MCF 10A (cell line): ENCODE measurements at places on chromosomes 4 and X.

- no peak for DNase-seq
- H3K27me3 ChIP-seq = no peaks in the 10 kb centered on the region
- no peaks in the 10 kb centered on the region for H3K36me3 ChIP-seq
- peak overlapping the region; percentile 77 for H3K27ac ChIP-seq
- peak overlapping the region; percentile 8 for H3K4me3 ChIP-seq
- H3K4me1 ChIP-seq = peaks cover 34% of the 10 kb centered on the region
Measured at GRCh38 chr4:168716406-168717129, 219.7 kb downstream of the PALLD start.

DNA sequence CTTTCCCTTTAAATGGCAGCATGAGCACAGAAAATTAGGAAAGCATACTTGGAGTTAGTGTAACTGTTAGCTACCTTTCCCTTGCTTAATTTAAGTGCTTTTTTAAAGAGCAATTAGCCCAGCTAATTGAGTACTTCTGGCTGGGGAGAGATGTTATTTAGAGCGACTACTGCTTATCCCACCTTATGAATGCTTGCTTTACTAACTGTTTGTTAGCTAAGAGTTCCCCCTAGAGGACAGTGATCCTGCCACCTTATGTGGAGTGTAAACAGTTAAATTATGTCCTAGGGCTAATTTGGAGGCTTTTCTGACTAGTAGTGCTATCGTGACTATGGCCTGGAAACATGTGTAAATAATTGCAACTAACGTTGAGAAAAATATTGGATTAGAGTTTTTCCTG, 909.4 kb downstream of the FSTL5 start:
- H3K27me3 ChIP-seq = no peaks in the 10 kb centered on the region
- no peak overlapping the region for H3K4me3 ChIP-seq
- DNase-seq = peak; percentile 14
- H3K36me3 ChIP-seq = no peaks in the 10 kb centered on the region

DNA sequence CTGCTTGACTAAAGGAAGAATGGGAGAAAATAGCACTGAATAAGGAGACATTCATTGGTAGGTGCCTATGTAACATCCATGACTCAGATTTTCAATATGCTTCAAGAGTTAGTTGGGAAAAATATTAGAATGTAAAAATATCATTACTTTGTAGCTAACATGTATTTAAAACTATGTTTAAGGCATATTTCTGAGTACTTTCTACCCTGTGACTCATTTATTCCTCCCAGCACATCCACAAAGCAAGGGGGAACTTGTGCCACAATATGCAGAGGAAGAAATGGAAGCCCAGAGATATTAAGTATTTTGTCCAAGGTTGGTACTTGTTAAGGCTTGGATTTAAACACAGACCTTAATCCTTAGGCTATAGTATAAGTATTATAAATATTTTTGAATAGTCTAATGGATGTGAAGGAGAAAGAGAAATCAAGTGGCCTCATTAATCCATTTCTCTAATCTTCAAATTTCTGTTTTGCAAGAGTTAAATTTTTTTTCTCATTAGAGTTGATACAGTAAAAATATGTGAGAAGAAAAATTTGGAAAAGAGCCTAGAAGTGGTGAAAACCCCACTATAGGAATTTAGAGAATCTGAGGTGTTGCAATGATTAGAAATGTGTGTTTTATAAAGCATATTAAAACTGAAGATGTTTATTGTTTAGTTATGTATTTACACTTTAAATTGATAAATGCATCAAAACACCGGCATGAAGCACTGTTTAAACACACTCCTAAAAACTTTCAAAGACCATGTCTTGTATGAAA, 149.3 kb upstream of the GYPA start:
- no peaks in the 10 kb centered on the region for H3K27me3 ChIP-seq
- H3K4me3 ChIP-seq = no peak overlapping the region
- peak; percentile 26 for DNase-seq
- no peak overlapping the region for H3K27ac ChIP-seq

DNA sequence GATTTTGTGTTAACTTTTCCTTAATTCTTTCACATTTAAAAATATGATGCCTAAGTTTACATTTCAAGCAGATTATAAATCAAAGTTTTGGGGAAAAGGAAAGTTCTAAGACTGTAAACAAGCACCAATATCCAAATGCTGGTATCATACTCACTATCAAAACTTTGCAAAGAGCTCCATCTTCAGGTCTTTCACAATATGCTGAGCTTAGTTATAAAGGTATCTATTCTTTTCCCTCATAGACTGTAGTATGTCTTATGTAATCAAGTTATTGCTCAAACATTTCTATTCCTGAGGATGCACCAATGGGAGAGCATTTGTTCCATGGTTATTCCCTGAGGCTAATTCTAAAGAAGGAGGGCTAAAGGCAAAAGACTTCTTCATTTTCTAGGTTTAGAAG, 207.9 kb upstream of the FAM241A start:
- H3K36me3 ChIP-seq = no peaks in the 10 kb centered on the region
- peaks cover 55% of the 10 kb centered on the region for H3K27me3 ChIP-seq
- peak; percentile 69 for DNase-seq
- no peaks in the 10 kb centered on the region for H3K4me1 ChIP-seq
- no peak overlapping the region for H3K27ac ChIP-seq

GRCh38 chr4:15250021-15250441, 177.8 kb upstream of the C1QTNF7 start:
- no peak overlapping the region for H3K27ac ChIP-seq
- no peaks in the 10 kb centered on the region for H3K4me1 ChIP-seq
- H3K27me3 ChIP-seq = no peaks in the 10 kb centered on the region
- peaks cover 6% of the 10 kb centered on the region for H3K36me3 ChIP-seq

DNA sequence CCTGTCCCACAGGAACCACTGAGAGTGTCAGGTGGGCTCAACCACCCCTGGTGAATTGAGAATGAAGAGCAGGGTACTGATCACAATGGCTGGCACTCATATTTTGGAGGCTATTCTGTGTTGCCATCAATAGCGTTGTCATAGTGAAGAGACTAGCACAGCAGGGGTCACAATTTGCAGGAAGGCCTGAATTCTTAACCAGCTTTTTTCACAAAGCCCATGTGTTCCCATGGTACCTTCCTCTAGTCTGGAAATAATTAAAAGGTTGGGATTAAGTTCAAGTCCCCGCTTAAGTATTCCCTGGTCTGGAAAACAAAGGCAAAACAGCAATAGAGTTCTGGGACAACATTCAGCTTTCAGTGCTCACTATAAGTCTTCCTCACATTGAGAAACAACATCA, 1051.7 kb downstream of the C4orf33 start:
- no peaks in the 10 kb centered on the region for H3K4me1 ChIP-seq
- H3K27me3 ChIP-seq = no peaks in the 10 kb centered on the region
- no peak overlapping the region for H3K27ac ChIP-seq
- H3K4me3 ChIP-seq = no peak overlapping the region

- no peak overlapping the region for H3K4me3 ChIP-seq
- no peaks in the 10 kb centered on the region for H3K36me3 ChIP-seq
- H3K4me1 ChIP-seq = peaks cover 6% of the 10 kb centered on the region
- H3K27ac ChIP-seq = no peak overlapping the region
Measured at GRCh38 chr4:94332983-94333590, 9.5 kb downstream of the HPGDS start.

GRCh38 chr4:12846368-12846767, 637.8 kb downstream of the RAB28 start:
- no peak for DNase-seq
- no peak overlapping the region for H3K4me3 ChIP-seq

GRCh38 chr4:21327976-21328700, 620.4 kb downstream of the KCNIP4 start:
- H3K27ac ChIP-seq = no peak overlapping the region
- H3K27me3 ChIP-seq = no peaks in the 10 kb centered on the region
- no peak overlapping the region for H3K4me3 ChIP-seq
- H3K36me3 ChIP-seq = no peaks in the 10 kb centered on the region
- no peaks in the 10 kb centered on the region for H3K4me1 ChIP-seq

GRCh38 chr4:3615386-3616286, 83.4 kb upstream of the LRPAP1 start:
- H3K36me3 ChIP-seq = peaks cover 4% of the 10 kb centered on the region
- no peak overlapping the region for H3K27ac ChIP-seq
- DNase-seq = no peak
- H3K4me1 ChIP-seq = peaks cover 8% of the 10 kb centered on the region

GRCh38 chr4:18684932-18685331, 663.4 kb upstream of the LCORL start:
- no peak overlapping the region for H3K4me3 ChIP-seq
- no peak for DNase-seq
- H3K27me3 ChIP-seq = no peaks in the 10 kb centered on the region
- peaks cover 10% of the 10 kb centered on the region for H3K4me1 ChIP-seq
